ENCODE measurements at places on chromosomes 12 and 14.

- DNase-seq: no peak
Observed at GRCh38 chr12:23887055-23887835, 62.2 kb downstream of the SOX5 start.

GRCh38 chr14:76810953-76811400 lies 1.7 kb downstream of the ANGEL1 start:
- no peak for DNase-seq

DNA sequence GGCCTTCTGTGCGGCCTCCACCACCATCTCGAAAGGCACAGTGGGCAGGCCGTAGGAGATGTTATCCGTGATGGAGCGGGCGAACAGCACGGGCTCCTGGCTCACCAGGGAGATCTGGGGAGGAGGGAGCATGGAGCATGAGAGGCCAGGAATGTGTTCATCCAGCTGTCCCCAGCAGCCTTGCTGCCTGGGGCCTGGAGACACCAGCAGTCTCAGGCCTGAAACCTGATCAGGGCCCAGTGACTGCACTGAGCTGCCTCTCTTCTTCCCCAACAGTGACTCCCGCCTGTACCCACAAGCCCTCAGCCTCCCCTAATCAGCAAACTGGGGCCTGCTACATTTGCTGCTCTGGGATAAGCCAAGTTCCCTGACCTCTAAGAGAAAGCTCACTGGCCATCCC lies 30.9 kb downstream of the ABCB9 start:
- no peak for DNase-seq

DNA sequence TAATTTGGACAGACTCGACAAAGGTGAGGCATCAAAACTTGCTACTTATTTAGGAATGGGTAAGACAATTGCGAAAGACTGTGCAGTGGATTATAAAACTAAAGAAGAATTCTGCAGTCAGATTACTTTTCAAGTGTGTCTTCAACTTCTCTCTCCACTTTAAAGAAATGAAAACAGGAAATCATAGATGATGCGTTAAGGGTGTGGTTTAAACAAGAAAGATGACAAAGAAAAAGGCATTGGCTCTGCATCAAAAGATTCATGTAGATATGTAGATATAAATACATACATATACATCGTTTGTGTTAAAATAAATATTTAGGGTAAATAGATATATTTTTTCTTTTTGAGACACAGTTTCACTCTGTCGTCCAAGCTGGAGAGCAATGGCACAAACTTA lies 74.6 kb upstream of the PARP11 start:
- DNase-seq: no peak
